ENCODE measurements at places on chromosomes 12 and 14.
A peak's percentile ranks its signal among the peaks of the same experiment; 100 is the strongest.

- DNase-seq: no peak
Observed at GRCh38 chr12:100567945-100568344, 5.5 kb upstream of the GAS2L3 start.

- no peak for DNase-seq
Observed at GRCh38 chr14:100911665-100912316, 8.3 kb upstream of the RTL1 start.

- peak; percentile 33 for DNase-seq
Observed at GRCh38 chr12:53159195-53159839, 21.2 kb upstream of the ZNF740 start.

- DNase-seq: no peak
Observed at GRCh38 chr14:73124180-73124894, 12.0 kb upstream of the PSEN1 start.

GRCh38 chr14:58954901-58955861 is 233.3 kb upstream of the DAAM1 start:
- DNase-seq: no peak

- DNase-seq: no peak
Observed at GRCh38 chr12:116797885-116798284, 59.8 kb downstream of the RNFT2 start.

DNA sequence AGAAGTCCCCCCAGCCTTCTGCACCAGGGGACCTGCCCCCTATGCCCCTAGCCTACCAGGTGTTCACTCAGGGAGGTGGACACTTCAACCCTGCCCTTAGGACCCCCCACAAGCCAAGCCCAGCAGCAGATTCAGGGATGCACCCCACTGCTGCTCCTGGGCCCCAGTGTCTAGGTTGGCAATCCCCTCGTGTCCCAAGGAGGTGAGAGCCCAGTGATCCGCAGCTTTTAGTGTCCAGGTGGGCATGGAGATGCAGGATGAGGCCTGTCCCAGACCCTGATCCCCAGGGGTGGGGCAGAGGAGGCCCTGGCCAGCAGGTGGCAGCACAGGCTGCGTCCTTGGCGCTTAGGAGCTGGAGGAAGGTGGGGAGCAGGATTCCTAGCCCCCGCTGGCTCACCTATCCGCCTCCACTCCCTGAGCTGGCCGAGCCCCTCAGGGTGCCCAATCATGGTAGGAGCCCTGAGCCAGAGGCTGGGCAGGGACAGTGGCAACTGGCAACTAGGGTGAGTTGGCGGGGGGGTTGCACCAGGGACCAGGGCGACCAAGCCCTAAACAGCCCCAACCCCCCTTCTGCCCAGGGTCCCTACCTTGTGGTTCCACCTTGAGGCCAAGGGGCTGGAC is 4.1 kb downstream of the CKB start:
- no peak for DNase-seq

GRCh38 chr12:22242726-22243125 is 91.8 kb downstream of the ST8SIA1 start:
- no peak for DNase-seq

- no peak for DNase-seq
Observed at GRCh38 chr14:74826574-74826973, 49.4 kb downstream of the PROX2 start.

- DNase-seq: no peak
Observed at GRCh38 chr12:113159937-113160336, 10.4 kb downstream of the CFAP73 start.

DNA sequence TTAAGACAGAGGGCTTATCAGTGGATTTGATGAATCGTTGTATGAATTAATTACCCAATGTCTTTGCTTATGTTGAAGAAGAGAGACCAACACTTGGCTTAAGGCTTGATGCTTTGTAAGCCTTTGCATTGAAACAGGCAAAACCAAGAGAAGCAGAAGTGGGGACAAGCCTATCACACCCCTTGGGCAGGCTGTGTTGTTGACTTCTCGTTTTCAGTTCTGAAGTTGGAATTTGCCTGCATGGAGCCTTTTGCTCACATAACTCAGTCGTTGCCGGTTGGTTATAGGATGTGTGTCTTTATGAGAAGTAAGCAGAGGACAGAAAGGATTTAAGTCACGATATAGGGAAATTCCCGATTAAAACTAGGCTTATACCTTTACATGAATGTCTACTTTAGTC is 94.7 kb downstream of the CCDC92 start:
- DNase-seq: no peak

DNA sequence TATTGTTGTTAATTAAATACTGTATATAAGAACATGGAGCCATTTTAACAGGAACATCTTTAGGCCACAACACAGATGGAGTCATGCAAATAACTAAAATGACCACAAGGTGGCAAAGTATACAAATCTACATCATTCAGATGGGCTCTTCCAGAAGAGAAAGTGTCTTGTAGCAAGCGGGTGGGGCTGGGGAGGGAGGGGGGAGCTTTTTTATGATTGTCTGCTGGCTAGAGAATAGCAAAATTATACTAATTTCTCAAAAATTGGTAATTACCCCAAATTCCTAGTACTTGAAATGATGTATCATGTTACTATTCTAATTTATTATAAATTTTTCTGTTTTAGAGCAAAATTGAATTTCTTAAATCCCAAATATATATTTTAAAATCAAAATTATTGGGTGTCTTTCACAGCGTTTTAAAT is 378.7 kb downstream of the PRKD1 start:
- no peak for DNase-seq

- DNase-seq: no peak
Observed at GRCh38 chr12:122949405-122949804, 16.9 kb downstream of the ABCB9 start.

DNA sequence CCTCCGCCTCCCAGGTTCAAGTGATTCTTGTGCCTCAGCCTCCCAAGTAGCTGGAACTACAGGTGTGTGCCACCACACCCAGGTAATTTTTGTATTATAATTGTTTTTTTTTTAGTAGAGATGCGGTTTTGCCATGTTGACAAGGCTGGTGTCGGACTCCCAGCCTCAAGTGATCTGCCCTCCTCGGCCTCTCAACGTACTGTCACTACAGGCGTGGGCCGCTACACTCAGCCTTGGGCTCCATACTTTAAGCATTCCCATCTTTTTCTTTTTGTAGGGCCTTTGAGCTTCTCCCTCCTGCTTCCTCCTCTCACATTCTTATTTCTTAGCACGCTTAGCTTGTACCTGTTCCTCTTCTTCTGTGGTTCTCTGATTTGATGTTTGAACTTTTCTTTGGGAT is 62.8 kb downstream of the SERPINA3 start:
- no peak for DNase-seq

DNA sequence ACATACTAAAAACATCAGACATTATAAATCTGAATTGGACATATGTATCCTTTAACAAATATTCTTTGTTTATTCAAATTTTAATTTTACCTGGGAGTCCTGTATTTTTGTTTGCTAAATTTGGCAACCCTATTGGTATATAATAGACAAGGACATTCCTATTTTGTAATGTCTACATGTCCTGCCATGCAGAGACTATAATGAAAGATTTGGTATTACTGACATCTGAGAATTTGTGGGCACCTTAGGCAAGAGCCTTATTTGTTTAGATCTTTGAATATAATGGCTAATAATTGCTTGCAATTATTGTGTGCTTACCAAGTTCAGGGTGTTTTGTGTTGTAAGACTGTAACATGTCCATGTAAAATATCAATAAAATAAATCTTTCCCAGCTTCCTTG is 334.4 kb downstream of the KCNH5 start:
- no peak for DNase-seq

- no peak for DNase-seq
Observed at GRCh38 chr12:51819736-51820525, 28.6 kb downstream of the FIGNL2 start.

- no peak for DNase-seq
Observed at GRCh38 chr14:61129168-61129745, 148.2 kb downstream of the SLC38A6 start.

GRCh38 chr12:8781381-8782127 is 40.9 kb upstream of the A2ML1 start:
- no peak for DNase-seq

DNA sequence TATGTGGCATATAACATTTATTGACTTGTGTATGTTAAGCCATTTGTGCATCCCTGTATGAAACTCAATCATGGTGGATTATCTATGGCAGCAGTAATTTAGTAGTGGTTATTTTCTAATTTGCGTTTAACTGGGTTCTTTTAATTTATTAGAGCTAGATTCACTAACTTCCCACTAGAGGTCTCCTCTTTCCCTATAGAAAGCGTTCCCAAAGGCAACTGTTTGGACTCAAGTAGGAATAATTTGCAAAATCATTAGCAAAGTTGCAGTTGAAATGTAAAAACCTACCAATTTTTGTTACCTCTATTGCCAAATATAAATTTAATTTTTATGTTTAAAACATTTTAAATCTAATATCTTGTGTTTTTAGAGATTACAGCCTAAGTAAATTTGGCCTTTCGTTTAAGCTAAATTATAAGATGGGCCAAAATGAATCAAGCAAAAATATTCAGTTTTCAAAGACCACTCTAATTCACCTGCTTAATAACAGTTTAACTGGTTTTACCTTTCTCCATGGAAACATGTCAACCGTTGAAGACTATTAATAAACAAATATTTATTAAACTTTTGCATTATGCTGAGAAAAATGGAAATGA is 6.0 kb downstream of the DMAC2L start:
- DNase-seq: no peak

- no peak for DNase-seq
Observed at GRCh38 chr12:34108405-34108803, 86.1 kb downstream of the ALG10 start.

DNA sequence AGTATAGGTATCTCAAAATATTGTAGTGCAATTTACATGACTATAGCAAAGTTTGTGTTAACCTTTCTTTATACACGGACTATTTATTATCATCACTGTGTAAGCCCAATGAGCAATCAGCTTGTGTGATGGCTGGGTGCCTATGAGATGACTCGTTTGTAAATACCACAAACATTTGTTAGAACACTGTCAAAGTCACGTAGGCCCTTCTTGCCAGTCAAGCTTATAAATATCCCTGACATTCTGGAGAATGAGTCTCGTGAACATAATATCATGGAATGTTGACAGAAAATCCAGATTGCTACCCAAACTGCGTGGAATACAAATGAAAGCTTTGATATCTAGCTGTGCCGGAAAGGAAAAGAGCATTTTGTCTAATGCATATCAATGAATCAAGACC is 648.3 kb upstream of the MDGA2 start:
- DNase-seq: no peak

- no peak for DNase-seq
Observed at GRCh38 chr12:10027311-10027710, 3.2 kb upstream of the CLEC9A start.

DNA sequence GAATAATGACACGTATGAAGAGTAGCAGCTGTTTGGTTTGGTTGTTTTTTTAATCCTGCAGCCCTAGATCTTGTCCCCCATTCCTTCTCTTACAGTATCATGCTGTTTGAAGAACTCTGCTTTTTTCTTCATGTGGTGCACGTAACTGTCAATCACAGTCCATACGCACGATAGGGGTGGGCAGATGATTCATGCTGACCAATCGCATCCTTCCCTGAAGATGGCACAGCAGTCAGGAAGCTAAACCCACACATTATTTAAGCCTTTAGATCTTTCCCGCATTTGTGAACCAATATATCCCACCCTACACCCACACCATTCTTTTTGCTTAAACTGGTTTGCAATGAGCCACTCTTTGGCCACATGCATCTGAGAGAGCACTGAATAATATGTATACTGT is 158.9 kb upstream of the PLEKHA5 start:
- DNase-seq: no peak

- no peak for DNase-seq
Observed at GRCh38 chr12:116999066-116999465, 88.3 kb downstream of the FBXW8 start.

DNA sequence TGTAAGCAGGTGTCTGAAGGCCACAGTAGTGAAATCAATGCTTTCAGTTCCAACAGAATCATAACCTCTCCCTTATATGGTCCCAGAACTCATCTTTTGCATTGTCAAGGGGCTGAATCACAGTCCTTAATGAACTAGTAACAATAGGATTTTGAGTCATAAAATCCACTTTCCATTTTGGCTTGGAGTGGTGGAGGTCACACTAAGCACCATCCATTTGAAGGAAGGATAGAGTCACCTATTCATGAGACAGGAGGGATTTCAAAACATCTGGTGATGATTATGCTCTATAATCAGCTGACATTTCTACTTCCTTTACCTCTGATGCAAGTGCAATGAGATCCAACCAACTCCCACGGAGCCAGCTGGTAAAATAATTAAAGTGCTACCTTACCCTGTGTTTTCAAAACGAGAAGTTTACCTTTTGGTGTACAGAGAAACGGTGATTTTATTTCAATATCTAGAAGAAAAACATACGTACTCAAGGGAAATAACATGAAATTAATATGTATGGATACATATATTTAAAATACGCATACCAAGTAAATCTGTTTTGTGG is 59.1 kb downstream of the TMEM132D start:
- no peak for DNase-seq

- no peak for DNase-seq
Observed at GRCh38 chr12:9883175-9883574, 1.9 kb downstream of the KLRF2 start.

GRCh38 chr12:4031703-4032291 is 158.6 kb upstream of the PARP11 start:
- no peak for DNase-seq

GRCh38 chr12:106840243-106840642 is 65.8 kb downstream of the RIC8B start:
- DNase-seq: no peak

DNA sequence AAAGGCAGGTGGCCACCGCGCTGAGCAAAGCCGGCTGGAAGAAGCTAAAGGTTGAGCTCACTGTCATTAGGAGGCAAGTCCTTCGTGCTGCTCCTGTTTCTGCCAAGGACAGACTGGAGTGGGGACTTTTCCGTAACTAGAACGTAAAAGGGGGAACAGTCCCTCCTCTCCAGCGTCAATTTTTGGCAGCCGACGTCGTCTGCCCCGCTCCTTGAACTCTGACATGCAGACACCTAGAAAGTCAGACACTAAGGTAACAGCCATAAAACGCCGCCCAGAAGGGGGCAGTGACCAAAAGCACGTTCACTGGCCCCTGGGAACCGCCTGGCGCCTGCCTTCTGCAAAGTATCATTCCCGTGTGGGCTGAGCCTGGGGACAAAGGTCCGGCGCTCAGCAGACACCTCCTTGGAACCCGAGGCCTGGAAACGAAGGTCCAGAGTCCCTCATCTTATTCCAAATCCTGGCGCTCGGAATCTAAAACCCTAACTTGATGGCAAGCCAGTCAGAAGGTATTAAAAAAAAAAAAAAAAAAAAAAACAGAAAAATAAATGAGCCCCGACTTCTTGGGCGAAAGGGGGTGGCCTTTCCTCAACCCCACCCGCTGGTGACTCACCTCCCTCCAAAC is 1.1 kb upstream of the LRP1 start:
- DNase-seq: no peak

DNA sequence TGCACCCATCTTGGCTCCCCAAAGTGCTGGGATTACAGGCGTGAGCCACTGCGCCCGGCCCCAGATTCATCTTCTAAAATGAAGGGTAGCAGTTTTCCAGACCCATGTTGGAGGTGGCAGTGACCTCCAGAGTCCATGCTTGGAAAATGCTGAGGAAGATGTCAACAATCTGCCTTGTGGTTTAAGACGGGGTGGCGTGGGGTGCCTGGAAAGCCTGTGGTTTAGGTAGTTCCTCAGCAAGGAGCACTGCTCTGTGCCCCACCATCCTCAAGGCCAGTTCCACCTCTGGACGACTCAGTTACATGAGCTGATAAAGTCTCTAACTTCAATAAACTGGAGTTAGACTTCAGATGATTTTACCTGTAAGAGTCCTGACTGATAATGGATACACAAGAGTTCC is 48.6 kb downstream of the DRAM1 start:
- no peak for DNase-seq
